Fibroblast of skin of right biceps (primary cell): ENCODE measurements at places on chromosomes 4 and X.

- no peak for DNase-seq
Measured at GRCh38 chrX:17017134-17017533, 70.7 kb downstream of the REPS2 start.

DNA sequence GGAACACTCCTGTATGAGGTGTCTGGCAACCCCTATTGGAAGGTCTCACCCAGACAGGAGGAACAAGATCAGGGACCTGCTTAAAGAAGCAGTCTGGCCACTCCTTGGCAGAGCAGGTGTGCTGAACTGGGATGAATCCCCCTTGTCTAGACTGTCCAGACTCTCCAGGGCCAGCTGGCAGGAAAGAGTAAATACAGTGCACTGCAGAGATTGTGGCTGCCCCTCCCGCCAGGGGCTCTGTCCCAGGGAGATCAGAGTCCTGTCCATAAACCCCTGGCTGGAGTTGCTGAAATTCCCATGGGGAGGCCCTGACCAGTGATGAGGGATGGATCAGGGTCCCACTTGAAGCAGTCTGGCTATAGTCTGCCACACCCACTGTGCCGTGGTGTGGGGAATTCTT lies 17.7 kb downstream of the STPG2 start:
- no peak for DNase-seq

GRCh38 chrX:153667956-153668396 lies 5.6 kb downstream of the PNCK start:
- DNase-seq = peak; percentile 67

DNA sequence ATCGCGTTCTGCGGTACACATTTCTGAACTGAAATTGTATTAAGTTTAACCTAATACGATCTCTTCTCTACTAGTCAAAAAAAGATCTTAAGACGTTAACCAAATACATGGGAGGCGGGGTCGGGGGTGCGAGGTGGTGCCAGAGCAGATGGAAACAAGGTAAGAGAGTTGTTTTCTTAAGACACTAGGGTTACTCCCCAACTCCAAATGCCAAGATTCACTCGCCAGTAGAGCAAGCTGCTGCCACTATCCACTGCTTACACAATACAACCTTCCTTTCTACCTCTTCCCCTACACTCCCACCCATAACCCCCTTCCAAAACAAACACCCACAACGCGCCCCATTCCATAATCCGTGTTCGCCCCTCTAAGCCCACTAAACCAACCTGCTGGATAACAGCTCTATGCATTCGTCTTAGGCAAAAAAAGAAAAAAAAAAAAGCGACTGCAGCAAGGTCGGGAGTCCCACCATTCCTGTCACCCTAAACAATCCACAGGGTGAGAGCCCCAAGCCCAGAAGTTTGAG lies 1.3 kb downstream of the LCORL start:
- no peak for DNase-seq

GRCh38 chr4:89829470-89830138 lies 7.4 kb downstream of the SNCA start:
- peak; percentile 5 for DNase-seq

DNA sequence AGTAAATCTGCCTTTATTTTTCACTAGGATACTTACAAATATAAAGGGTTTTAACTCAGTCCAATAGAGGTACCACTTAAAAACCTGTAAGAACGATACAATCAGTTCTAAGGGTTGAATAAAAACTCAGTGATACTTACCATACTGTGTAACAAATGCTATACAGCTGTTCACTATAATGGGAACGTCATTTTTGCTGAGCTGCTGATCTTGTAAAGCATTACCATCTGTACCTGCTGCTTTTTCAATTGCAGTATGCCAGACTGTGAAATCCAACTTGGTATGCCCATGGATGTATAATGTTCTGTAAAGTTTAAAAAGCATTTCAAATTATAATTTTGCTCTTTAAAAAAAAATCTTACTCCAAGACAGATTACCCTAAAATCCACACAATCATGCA lies 111.2 kb downstream of the ARAP2 start:
- no peak for DNase-seq

- DNase-seq = no peak
Measured at GRCh38 chr4:183907871-183908683, 3.0 kb downstream of the STOX2 start.

DNA sequence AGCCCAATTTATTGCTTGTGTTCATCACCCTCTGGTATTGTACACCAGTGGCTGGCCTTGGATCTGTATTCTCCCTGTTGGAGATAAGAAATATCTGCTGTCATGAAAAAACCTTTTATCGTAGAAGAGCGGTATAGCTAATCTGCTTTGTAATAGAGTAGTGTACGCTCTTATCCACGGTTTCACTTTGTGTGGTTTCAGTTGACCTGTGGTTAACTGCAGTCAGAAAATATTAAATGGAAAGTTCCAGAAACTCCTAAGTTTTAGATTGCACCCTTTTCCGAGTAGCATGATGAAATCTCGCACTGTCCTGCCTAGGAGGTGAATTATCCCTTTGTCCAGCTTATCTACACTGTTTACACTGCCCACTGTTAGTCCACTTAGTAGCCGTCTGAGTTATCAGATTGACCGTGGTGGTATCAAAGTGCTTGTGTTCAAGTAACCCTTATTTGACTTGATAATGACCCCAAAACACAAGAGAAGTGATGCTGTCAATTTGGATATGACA lies 42.4 kb downstream of the KDM6A start:
- DNase-seq = no peak

DNA sequence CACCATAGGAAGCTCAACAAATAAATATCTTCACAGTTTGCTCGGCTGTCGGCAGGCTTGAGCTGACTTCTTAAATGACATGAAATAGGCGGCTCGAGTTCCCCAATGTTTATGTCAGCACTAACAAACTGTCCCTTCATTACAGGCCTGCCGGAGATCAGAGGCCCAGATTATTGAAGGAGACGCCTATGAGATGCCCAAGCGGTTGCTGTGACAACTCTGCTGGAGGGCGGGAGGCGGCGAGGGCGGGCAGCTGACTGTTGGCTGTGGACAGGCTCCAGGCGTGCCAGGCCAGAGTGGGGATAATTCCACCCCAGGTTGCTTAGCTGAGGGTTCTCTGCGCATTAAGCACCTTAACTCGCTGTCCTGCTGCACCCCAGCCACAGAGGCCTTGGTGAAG lies 39.2 kb upstream of the MSX1 start:
- no peak for DNase-seq

- no peak for DNase-seq
Measured at GRCh38 chr4:24010994-24011393, 121.1 kb upstream of the PPARGC1A start.

DNA sequence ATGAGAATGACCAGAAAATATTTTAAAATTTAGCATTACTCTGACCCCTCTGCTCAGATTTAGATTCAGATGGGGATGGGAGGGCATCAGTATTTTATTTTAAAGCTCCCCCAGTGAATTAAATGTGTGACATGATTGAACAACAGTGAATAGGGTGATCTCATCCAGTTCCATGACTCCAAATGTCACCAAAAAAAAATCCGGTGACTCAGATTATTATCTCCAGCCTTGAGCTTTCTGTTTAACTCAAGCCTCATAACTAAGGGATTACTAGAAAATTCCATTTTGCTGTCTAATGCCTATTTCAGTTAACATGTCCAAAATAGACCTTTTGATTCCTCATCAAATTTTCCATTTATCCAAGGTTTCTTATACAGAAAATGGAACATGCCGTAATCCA lies 121.8 kb upstream of the TMEM47 start:
- DNase-seq = peak; percentile 88

DNA sequence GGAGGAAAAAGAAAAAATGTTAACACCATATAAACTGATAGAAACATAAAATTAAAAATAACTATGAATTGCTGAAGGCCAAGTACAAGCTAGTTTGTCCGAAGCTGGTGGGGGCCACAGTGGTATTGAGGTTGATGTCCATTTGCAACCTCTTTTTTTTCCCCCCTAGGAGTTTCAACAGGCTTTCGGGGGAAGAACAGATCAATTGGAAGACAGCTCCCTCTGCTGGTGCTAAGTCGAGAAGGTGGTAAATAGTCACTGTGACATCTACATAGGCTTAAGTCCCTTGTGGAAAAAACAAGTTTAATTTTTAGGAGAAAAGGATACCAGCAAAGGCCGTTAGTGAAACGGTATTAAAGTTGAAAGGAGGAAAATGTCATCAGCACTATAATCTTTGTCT lies 115.7 kb upstream of the ZXDA start:
- DNase-seq = no peak

- no peak for DNase-seq
Measured at GRCh38 chr4:124224256-124224655, 488.3 kb downstream of the ANKRD50 start.

GRCh38 chrX:43269201-43269600 lies 386.9 kb upstream of the MAOA start:
- DNase-seq = peak; percentile 15

DNA sequence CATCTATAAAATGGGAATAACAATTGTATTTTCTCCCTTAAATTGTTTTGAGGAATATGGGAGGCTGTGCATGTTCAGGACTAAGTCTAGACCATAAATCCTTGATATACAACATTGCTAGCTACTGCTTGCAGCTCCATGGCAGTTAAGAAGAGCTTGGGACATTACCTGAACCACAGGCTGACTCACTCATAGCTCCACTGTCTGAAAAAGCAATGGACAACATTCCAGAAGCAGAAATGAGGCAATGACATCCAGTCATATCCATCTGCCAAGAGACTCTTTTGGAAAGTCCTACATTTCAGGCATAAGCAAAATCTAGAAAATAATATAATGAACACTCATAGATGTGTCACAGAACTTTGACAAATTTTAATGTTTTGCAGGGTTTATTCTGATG lies 167.3 kb upstream of the LEF1 start:
- peak; percentile 86 for DNase-seq

DNA sequence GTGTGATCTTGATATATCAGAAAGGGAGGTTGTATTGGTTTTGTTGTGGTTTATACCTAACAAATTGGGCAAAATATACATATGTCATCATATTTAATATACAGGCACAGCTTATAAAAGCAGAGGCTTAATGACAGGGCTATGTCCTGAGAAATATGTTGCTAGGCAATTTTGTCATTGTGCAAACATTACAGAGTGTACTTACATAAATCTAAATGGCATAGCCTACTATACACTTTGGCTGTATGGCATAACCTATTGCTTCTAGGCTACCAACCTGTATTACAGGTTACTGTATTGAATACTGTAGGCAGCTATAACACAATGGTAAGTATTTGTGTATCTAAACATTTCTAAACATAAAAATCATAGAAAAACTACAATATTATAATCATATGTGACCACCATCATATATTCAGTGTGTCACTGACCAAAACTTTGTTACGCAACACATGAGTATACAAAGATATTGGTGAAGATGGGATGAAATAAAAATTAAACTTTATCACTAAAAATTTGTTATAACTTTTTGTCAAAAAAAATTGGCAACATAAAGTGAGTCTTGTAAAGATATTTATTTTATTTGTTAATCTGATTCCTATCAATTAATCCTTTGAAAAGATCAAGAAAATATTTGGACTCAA lies 414.0 kb upstream of the HS3ST1 start:
- no peak for DNase-seq

- DNase-seq = peak; percentile 36
Measured at GRCh38 chr4:129839687-129840086, 743.7 kb downstream of the C4orf33 start.
